ENCODE measurements at places on chromosomes 3 and 15.

DNA sequence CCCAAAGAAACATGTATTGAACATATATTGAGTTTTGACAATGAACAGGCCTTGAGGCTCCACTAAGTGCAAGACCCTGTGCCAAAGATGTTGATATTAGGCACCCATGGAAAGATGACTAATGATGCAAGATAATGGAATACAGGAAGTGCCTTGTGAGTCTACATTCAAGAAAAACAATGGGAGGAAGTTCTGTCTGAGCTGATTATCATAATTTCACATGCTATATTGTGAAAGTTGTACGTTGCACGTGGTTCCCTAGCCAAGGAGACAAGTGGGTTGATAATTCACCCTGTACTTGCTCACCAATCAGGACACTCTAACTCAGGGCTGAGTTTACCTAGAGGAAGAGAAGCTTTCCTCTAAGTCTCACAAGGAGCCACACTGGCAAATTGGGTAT lies 186.9 kb upstream of the STAC start:
- DNase-seq, result no peak

DNA sequence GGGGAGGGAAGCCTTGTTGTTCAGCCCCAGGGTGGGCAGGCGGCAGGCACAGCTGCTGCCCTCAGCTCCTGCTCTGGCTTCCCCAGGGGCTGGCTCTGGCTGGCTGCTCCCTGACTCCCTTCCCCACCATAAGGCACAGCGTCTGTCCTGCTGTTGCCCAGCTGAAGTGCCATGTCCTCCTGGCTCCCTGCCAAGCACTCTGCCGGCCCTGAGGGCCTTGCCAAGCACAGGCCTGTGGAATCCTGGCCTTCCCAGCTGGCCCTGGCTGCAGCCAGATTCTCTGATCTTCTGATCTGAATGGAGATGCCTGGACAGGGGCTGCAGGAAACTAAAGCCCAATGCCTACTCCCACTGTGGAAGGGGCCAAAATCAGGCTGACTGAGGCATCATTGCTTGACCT lies 1.1 kb downstream of the IQCF6 start:
- no peak for DNase-seq

DNA sequence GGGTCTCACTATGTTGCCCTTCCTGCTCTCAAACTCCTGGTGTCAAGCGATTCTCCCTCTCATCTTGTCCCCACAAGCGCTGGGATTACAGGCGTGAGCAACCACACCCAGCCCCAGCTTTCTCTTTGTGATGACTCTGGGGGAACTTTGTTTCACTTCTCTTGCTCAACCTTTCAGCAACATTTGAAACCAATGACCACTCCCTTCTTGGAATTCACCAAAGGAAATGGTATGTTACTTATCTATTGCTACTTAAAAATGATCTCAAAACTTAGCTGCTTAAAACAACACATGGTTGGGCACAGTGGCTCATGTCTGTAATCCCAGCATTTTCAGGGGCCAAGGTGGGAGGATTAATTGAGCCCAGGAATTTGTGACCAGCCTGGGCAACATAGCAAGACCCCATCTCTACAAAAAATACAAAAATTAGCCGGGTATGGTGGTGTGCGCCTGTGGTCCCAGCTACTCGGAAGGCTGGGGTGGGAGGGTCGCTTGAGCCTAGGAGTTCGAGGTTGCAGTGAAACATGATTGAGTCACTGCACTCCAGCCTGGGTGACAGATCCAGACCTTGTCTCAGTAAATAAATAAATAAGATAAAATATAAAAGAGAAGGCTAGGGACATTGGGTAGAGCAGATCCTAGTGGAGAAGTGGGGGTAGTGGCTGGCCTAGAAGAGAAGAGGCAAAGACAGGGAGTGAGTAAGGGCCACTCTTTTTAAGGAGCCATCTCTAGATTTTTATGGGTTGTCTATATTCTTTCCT lies 10.3 kb upstream of the COPG1 start:
- DNase-seq, result no peak

- DNase-seq, result no peak
These were observed 132.2 kb downstream of the TMCO5A start for GRCh38 chr15:38066612-38067011.

- no peak for DNase-seq
These were observed 6.7 kb upstream of the CMTM7 start for GRCh38 chr3:32384938-32385337.

DNA sequence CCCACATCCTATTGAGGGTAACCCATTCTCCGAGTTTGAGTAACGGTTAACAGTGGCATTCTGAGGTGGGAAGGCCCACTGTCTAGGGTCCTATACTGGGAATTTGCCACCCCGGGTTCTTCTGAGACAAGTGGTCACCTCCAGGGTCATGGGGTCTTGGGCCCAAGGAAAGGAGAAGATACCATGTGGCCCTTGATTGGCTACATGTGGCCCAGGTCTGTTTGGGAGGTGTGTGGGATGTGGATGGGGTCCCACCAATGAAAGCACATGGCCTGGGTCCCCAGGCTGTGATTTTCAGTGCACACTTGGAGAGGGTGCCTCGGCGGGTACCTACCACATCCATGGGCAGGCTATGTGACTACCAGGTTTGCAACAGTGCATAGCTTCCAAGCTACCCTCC lies 214.4 kb downstream of the UBE3A start:
- DNase-seq, result no peak

GRCh38 chr3:149596134-149596770 lies 61.6 kb downstream of the WWTR1 start:
- DNase-seq, result no peak

- no peak for DNase-seq
These were observed 6.6 kb downstream of the PARL start for GRCh38 chr3:183878071-183878470.

DNA sequence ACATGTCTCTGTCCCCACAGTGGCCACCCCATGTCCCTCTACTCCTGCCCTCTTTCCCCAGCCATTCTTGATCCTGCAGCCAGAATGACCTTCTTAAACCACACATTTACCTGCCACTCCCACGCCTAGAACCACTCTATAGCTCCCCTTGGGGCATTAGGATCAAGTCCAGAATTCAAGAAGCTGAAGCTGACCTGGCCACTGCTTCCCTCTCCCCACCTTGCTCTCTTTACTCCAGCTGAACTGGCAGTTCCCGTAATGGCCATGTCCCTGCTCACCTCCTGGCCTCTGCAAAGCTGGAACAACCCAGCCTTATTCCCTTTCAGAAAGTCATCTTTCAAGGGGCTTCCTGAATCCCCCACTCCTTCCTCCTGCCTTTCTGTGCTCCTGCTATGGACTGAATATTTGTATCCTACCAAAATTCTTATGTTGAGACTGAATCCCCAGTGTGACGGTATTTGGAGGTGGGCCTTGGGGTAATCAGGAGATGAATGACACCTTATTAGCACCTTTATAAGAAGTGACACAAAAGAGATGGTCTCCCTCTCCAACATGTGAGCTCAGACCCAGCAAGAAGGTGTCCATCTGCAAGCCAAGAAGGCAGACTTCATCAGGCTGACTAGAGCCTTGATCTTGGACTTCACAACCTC lies 3.8 kb downstream of the CSRNP1 start:
- no peak for DNase-seq

GRCh38 chr3:140292170-140292569 lies 357.2 kb downstream of the CLSTN2 start:
- no peak for DNase-seq

DNA sequence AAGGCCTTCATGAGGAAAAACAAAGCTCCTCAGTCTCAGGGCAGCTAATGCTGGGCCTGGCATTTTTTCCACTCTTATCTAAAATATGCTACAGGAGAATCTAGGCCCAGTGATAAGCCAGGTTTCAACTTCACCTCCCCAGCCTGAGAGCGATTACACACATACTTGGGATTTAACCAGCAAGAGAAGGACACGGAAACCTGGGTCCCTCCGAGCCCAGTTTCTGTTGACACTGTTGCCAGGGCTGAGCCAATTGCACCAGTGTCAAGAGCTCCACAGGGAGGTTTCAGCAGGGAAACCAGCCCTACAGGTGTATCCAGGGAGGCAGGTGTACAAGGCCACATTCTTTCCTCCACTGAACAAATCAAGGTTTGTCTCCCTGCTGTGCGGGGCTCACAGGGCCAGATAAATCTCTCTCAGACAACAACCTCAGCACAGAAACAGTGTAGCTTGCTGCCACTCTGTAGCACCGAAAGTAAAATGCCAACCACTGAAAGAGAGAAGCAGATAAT lies 85.4 kb downstream of the MAGI1 start:
- DNase-seq, result peak; percentile 51

- DNase-seq, result no peak
These were observed 7.1 kb upstream of the LMOD3 start for GRCh38 chr3:69129531-69129930.

DNA sequence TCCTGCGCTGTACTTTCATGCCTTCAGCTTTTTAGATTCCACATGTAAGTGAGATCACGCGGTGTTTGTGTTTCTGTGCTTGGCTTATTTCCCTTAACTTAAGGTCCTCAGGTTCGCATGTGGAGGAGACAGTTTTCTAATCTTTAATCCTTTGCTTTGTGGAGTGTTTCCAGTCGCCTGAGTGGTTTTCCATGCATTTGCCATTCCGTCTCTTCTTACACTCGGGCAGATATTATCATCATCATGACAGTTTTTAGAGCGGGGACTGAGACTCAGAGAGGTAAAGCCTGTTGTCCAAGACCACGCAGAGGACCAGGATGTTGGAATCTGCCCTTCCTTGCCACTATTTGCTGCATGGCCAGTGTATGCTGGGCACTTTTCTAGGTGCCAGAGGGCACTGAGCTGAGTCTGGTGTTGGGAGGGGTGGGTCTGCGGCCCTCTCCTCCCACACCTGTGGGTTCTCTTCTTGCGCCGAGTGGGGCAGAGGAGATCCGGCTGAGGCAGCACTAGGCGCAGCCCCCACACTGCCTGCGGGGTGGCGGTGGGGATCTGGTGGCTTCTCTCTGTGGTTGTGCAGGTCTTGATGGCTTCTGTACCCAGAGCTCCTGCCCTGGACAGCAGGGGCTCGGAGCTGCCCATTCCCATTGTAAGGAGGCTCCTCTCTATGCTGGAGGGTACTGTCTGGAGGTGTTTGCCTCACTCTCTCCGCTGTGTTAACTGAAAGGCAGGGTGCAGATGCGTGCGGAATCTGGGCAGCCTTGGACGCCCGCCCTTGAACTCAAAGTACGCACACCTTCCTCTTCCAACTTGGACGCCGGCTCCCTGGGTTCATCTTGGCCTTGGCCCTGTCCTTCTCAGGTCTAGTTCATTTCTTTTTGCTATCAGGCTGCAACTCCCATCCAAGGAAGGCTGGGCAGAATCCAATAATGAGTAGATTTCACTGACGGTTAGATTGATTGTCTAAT lies 156.0 kb upstream of the RGMA start:
- no peak for DNase-seq

- DNase-seq, result no peak
These were observed 22.7 kb downstream of the ARHGEF26 start for GRCh38 chr3:154143873-154144272.

- DNase-seq, result no peak
These were observed 106.0 kb upstream of the MRPL3 start for GRCh38 chr3:131608741-131609140.

GRCh38 chr3:30813734-30814133 lies 80.7 kb downstream of the GADL1 start:
- no peak for DNase-seq

DNA sequence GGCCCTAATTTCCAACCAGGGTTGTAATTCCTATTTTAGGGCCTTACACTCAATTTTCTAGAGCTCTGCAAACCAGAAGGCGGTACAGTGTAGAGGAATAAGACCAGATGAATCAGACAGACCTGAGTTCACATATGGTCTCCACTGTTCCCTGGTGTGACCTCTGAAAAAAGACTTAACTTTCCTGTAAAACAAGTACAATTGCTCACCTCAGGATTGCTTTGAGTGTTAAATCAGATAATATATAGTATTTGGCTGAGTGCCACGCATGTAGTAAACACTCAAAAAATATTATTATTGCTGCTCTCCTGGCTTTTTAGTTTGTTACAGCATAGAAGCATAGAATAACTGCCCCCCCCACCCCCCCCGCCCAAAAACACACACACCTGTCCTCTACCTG lies 51.0 kb upstream of the STT3B start:
- no peak for DNase-seq
